ENCODE measurements at places on chromosomes 6 and 20. TPM values are rescaled to one million over a fixed set of nuclear protein-coding genes. Genes with fewer than 3 reads are reported as not detected.

Gene TSPO2
- not detected for polyA plus RNA-seq

Gene GPX5
- not detected for polyA plus RNA-seq

Gene JPH2
- 19.4 TPM for polyA plus RNA-seq

Gene TENT5A
- 21.7 TPM for polyA plus RNA-seq

Gene EIF6
- polyA plus RNA-seq = 147 TPM

Gene PDYN
- not detected for polyA plus RNA-seq

Gene OXT
- polyA plus RNA-seq = 2.2 TPM

Gene TRIM40
- 2.9 TPM for polyA plus RNA-seq

- no peak for DNase-seq
- H3K27me3 ChIP-seq = no peaks in the 10 kb centered on the region
- H3K4me1 ChIP-seq = no peaks in the 10 kb centered on the region
- H3K4me3 ChIP-seq = no peak overlapping the region
- H3K36me3 ChIP-seq = no peaks in the 10 kb centered on the region
Measured at GRCh38 chr6:429515-430121, 38.1 kb downstream of the IRF4 start.

GRCh38 chr20:50501972-50502745, 8.0 kb upstream of the PTPN1 start:
- no peaks in the 10 kb centered on the region for H3K36me3 ChIP-seq
- DNase-seq = no peak
- H3K27ac ChIP-seq = no peak overlapping the region

DNA sequence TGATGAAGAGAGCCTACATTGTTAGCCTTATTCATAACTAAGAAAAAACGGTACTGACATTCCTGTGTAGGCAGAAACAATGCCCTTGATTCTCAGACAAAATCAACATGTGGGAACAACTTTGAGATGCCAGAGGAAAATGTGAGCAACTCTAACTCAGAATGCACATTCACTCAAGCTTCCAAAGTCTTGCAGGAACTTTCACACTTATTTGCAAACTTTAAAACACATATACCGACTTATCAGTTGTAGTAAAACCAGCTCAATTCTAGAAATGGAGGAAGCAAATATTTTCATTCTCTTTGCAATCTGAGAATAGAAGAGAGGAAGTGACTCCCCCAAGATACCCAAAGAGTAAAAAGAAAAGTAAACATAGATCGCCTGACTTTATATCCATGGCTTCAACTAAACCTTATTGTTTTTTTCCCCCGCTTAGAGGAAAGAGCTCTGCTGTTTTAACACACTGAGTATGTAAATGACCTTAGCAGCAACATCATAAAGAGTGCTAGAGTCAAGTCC, 117.6 kb downstream of the EPB41L2 start:
- no peak for DNase-seq
- H3K27ac ChIP-seq = peak overlapping the region; percentile 14
- H3K4me1 ChIP-seq = peaks cover 2% of the 10 kb centered on the region
- H3K36me3 ChIP-seq = no peaks in the 10 kb centered on the region
- H3K4me3 ChIP-seq = peak overlapping the region; percentile 26
- no peaks in the 10 kb centered on the region for H3K27me3 ChIP-seq

- no peak overlapping the region for H3K27ac ChIP-seq
- H3K27me3 ChIP-seq = no peaks in the 10 kb centered on the region
- no peak for DNase-seq
- no peaks in the 10 kb centered on the region for H3K4me1 ChIP-seq
- no peaks in the 10 kb centered on the region for H3K36me3 ChIP-seq
Measured at GRCh38 chr20:62584671-62585460, 57.4 kb upstream of the SLCO4A1 start.

DNA sequence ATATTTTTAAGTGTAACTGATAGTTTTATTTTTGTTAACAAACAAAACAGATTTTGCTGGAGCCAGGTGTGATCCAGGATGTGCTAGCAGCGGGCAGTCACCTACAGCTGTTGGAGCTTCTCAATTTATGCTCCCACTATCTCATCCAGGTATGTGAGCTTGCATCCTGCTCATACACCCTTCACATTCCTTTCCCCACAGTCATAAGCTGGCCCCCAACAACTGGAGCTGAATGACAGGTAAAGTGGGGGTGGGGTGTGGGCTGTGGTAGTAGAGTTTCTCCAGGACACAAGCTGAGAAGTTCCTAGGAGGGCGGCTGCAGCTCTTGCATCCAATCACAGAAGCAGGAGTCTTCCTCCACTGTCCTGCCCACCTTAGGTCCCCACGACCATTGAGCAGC, 140.1 kb downstream of the KLHL32 start:
- DNase-seq = no peak
- H3K4me3 ChIP-seq = no peak overlapping the region
- H3K27me3 ChIP-seq = no peaks in the 10 kb centered on the region
- H3K4me1 ChIP-seq = no peaks in the 10 kb centered on the region

- peak overlapping the region; percentile 86 for H3K27ac ChIP-seq
- DNase-seq = no peak
- no peaks in the 10 kb centered on the region for H3K27me3 ChIP-seq
- no peaks in the 10 kb centered on the region for H3K4me1 ChIP-seq
- no peaks in the 10 kb centered on the region for H3K36me3 ChIP-seq
Measured at GRCh38 chr20:25225642-25226432, 22.0 kb upstream of the PYGB start.

DNA sequence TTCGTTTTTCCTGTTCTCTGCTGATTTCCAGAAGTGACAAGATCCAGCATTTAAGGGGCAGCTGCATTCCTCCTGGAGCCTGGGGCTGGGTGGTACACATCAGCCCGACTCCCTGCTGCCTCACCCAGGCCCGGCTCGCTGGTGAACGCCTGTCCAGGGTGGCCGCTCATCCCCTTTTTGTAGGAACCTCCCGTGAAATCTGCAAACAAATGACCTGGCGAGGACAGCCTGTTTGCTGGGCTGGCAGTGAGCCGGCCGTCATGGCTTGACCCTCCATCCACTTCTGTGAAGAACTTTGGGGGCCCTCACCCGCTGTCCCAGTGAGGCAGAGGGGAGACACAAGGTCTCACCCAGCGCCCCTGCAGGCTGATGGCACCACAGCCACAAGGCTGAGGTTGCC, 39.0 kb downstream of the PYGB start:
- no peaks in the 10 kb centered on the region for H3K27me3 ChIP-seq
- peak; percentile 22 for DNase-seq
- no peak overlapping the region for H3K27ac ChIP-seq
- H3K36me3 ChIP-seq = peaks cover 26% of the 10 kb centered on the region
- no peaks in the 10 kb centered on the region for H3K4me1 ChIP-seq
- H3K4me3 ChIP-seq = no peak overlapping the region

- H3K4me1 ChIP-seq = no peaks in the 10 kb centered on the region
- H3K4me3 ChIP-seq = no peak overlapping the region
- peak; percentile 92 for DNase-seq
Measured at GRCh38 chr6:15365273-15365687, 119.4 kb downstream of the JARID2 start.

DNA sequence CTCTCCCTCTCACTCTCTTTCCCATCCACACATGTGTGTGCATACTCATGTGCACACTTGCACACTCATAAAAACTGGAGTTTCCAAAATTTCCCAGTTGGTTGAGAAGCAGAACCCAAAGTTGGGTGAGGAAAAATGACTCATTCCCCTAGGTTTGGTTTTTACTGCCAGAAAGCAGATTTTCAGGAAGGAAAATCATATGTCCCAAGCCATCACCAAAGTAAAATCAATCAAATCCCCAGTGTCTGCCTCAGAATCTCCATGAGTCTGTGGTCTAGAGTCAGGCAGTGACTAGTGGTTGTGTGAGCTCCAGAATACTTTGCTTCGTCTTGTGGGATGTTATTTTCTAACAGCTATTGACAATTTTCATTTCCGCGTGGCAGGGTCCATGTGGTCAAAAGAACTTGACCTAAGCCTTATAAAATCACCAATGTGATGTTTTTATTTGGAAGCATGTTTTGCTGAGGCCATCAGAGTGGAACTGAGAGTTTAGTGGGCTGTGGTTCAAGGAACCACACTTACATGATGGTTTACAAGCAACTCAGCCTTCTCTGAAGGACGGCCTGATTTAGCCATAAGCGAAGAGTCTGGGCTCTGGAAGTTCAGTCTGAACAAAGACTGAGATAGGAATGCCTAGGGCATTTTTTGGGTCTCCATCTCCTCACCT, 81.9 kb upstream of the CCN6 start:
- H3K4me1 ChIP-seq = no peaks in the 10 kb centered on the region
- no peak overlapping the region for H3K4me3 ChIP-seq
- H3K36me3 ChIP-seq = no peaks in the 10 kb centered on the region
- no peaks in the 10 kb centered on the region for H3K27me3 ChIP-seq
- H3K27ac ChIP-seq = no peak overlapping the region

DNA sequence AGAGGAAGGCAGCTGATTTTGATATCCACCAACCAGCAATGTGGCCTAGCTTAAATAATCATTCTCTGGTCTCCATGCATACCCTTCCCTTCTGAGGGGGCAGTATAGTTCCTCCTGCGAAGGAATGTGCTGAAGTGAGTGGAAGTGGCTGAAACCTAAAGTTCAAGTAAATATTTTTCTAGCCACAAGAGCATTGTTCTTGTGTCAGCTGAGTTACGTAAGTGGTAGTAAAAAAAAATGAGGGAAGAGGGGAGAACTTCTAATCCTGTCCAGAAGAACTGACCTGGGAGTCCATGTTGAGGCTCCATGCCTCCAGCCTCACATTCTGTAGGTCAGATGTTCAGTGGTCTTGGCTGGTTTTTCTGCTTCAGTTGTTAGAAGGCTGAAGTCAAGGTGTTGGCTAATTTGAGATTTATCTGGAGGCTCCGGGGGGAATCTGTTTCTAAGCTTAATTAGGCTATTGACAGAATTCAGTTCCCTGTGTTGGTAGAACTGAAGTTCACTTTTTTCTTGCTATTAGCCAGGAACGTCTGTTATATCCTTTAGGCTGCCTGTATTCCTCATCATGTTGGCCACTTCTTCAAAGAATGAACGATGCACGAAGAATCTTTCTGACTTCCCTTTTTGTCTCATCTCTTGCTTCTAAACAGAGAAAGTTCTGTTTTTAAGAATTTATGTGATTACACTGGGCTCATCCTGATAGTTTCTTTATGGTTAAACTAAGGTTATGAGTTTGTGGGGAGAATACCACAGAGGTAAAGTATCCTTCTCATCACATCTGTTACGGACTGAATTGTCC, 207.1 kb upstream of the PRSS16 start:
- no peak overlapping the region for H3K27ac ChIP-seq
- no peaks in the 10 kb centered on the region for H3K36me3 ChIP-seq
- no peaks in the 10 kb centered on the region for H3K4me1 ChIP-seq
- no peak overlapping the region for H3K4me3 ChIP-seq
- no peaks in the 10 kb centered on the region for H3K27me3 ChIP-seq
- no peak for DNase-seq
